NCI-H1436 (cell line): ENCODE measurements at places on chromosomes 1 and 21.

- no peak for DNase-seq
Observed at GRCh38 chr1:67544921-67545320, 114.7 kb upstream of the SERBP1 start.

DNA sequence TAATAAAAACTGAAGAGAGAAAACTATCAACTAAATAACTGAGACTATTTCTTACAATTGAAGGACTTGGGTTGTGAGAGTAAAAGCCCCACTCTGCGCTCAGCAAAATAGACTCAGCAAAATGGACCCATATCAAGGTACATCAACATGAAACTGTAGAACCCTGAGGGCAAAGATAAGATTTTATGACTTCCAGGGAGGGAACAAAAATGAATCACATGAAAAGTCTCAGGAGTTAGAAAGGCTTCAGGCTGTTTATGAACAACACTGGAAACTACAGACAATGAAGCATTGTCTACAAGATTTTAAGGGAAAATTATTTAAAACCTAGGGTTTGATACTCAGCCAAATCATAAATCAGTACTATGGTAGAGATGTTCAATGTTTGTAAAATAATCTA is 434.3 kb downstream of the PTPRC start:
- no peak for DNase-seq

GRCh38 chr1:162930976-162931560 is 70.1 kb upstream of the CCDC190 start:
- DNase-seq = no peak

GRCh38 chr1:59601811-59602210 is 212.9 kb upstream of the HOOK1 start:
- no peak for DNase-seq

DNA sequence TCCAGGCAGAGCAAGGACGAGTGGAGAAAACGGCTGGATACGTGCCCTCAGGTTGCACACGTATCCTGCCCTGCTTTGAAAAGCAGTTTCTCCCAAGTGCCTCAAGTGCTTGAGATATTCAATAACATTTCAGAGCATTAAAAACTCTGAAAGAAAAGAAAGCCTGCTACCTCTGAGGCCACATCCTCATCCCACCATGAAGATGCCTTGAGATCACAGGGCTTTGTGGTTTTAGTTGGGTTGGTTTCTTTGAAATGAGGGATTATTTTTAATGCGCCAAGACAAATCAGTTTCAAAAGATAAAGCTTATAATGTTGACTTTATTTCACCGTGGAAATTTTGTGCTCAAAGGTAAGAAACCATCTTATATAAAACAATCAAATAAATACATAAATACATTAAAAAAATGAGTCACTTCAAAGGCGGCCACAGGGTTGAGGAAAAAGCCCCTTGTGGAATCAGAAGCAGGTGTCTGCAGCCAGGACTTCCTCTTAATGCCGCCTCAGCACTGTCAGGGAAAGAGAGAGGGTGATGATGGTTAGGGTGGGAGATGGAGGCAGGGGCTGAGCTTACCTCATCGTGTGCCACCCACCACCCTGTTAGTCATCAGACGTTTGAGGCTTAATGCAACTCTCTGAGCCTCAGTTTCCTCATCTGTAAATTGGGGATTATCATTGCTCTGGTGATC is 1.4 kb downstream of the NPPB start:
- DNase-seq = no peak

DNA sequence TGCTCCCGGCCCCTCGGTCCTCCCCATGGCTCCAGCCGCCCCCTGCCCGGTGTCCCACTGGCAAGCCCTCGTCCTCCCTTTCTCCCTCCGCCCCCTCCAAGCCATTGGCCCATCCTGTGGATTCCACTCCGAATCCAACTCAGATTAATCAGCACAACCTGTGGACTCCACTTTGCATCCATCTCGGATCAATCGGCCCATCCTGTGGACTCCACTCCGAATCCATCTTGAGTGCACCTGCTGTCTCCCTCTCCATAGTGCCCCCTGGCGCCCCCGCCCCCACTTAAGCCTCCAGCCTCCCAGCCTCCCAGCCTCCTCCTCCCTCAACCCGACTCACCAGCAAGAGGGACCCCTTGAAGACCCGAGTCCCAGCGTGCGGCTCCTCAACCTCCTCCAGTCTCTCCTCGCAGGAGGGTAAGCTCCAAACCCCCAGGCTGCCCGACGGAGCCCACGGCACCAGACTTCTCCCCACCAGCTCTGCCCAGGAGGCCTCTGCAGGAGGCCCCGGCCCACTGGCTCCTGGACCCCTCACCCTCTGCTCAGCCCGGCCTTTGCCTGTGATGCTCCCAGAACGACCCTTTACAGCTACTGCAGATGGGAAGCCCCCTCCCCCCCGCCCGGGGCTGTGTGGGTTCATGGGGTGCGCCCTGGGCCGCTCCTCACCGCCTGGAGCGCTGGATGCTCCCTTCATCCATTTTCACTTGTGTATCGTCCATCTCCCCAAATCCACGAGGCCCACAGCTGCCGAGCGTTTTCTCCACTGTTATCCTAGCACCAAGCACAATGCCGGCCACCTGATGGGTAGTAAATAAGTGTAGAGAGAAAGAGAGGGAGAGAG is 40.6 kb upstream of the TSPEAR start:
- DNase-seq = no peak

DNA sequence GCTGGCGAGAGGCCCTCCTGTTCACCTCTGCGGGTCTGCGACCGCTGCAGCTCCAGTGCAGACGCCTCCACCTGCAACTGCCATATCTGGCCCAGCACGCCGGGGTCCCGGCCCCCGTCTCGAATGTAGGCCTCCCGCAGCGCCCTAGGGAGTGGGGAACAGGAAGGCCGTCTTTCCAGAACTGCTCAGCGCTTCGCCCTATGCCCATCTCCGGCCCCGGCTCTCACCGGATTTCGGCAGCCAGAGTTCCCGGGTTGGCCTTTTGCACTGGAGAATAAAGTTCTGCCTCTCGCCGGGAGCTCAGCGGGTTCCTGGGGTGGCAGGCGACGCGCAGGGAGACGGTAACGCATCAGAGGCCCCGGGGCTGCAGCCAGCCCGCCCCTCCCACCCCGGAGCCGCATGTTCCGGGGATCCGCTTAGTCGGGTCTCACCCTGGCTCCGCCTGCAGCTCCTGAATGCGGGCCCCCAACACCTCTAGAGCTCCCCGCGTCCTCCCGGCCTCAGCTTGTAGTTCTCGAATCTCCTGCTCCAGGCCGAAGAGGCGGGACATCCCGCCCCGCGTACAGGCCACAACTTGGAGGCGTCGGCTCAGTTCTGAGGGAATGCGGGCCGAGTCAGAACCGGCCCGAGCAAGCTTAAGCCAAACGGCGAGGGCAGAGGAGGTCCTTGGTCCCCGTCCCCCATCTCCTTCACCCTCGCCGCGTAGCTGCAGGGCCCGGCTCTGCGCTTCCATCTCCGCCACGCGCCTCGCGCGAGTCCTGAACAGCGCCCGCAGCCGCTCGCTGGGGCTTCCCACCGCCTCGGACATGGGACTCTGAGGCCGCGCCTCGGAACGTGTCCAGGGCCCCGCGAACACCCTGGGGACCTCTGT is 1.1 kb downstream of the CCDC17 start:
- DNase-seq = no peak

DNA sequence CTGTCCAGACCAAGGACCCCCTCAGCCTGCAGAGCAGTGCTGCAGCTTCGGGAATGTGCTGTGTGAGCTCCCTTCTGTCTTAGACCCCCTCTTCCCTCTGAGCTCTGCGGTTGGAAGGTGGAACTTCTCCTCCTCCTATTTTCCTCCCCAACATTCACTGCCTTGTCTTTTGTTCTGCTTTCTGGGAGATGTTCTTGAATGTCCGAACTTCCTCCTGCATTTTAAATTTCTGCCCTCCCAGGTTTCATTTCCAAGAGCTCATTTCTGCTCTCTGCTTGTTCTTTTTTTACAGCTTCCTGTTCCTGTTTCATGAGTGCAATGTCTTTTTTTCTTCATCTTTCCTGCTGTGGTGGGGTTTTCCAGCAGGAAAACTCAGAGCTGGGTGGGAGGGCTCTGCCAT is 29.3 kb downstream of the RRP1 start:
- no peak for DNase-seq

DNA sequence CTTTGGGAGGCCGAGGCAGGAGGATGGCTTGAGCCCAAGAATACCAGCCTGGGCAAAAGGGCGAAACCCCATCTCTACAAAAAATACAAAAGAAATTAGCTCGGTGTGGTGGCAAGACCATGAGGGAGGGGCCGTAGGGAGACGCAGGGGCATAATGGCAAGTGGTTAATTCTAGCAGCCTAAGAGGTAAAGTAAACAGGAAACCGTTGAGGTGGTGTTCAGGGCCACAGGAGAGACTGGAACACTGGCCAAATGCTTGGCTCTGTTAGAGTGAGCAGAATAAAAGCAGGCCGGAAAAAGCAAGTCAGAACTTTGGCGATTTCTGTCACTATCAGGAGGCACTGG is 89.2 kb downstream of the RIPK4 start:
- no peak for DNase-seq

- DNase-seq = no peak
Observed at GRCh38 chr1:244896550-244896949, 32.2 kb upstream of the HNRNPU start.

DNA sequence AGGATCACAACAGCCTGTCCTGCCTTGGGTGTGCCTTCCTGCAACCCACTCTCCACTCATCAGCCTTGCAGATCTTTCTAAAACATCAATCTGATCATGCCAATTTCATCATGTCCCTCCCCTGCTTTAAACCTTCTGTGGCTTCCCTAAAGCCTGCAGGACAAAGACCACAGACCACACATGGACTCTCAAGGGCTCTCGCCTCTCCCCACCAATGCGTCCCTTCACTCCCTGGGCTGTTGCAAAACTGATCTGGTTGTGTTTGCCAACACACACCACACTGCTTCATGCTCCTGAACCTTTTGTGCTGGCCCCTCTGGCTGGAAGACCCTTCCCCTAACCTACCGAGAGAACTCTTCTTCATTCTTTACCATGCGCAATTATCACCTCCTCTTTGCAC is 72.4 kb downstream of the ITPKB start:
- no peak for DNase-seq

DNA sequence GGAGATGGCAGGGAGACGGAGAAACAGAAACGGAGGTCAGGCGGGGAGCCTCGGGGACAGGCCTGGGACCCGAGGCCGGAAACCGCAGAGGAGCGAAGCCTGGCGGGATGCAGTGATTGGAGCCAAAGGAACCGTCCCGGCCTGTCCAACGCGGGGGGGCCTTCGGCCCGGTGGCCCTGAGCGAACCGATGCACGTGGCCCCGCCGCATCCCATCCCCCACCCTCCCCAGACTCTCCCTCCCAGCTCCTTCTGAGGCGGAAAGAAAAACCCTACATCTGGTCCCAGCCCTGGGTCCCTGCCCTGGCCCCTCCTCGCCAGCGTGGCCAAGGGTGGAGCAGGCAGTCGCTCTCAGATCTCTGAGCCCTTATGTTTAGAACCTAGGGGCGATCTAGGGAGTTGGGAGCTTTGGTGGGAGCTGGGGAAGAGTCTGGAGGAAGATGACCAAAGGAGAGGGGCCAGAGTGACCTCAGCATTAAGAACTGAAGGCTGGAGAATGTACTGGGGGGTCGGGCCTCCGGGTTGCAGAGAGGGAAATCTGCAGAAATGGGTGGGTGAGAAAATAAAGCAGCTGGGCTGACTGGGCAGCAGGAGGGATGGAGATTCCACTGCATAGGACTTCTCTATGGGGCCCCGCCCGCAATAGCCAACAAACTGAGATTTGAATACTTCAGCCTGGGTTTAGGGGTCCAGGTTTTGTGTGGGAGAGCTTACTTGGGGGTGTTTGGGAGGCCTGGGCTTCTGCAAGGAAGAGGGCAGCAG is 1.5 kb upstream of the CRABP2 start:
- peak; percentile 10 for DNase-seq

DNA sequence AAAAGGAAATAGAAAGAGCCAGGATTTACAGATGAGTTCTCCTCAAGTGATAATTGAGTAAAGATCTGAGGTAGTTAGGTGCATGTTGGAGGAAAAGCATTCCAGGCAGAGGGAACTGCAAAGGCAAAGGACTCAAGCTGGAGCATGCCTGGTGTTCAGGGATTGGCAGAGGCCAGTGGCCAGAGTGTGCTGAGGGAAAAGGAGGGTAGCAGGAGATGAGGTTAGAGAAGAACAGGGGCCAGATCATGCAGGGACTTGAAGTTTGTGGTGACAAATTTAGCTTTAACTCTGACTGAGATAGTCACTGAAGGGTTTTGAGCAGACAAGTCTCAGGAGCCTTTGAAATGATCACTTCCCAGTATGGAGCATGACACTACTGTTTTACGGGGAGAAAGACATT is 19.0 kb upstream of the GTF2B start:
- DNase-seq = no peak

DNA sequence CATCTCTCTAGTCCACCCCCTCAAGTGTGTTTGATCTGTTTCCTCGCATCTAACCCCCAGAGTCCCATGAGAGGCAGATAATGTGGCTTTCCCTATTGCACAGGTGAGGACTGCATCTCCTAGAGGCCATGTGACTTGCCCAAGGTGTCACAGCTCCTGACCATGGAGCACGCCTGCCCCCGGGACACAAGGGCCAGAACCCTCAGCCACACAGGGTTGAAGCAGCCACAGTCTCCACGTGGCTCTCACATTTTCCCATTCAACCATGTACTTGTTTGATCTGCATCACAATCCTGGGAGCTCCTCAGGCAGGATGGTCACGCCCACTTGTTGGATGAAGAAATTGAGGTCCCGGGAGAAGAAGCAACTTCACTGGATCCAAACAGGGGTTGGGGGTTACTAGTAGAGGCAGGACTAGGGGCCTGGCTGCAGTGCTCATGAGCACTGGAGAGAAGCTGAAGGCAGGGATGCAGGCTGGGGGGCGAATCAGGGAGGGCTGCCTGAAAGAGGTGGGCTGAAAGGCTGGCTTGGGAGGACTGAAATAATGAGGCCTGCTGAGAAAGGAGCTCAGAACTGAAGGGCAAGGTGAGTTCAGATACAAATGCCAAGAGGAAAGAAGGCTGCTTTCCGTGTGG is 207.9 kb downstream of the PTPRU start:
- DNase-seq = no peak

DNA sequence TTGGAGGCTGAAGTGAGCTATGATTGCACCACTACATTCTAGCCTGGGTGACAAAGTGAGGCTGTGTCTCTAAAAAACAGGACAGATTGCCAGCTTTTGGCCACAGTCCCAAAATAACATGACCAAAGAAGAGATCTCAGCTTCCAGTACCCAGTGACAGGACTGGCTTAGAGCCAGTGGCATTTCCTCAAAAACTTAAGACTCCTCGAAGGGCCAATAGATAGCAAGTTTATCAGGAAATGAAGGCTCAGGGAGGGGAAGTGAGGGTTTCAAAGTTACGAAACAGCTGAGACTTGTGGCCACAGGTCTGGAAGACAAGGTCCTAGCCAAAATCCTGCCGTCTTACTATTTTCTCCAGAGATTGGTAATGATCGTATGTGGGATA is 6.3 kb upstream of the TMEM39B start:
- no peak for DNase-seq
